Amygdala (tissue), 56 donors: ENCODE measurements at places on chromosomes 3 and 15.

- DNase-seq: no peak
Measured at GRCh38 chr15:33007303-33007855, 187.1 kb downstream of the FMN1 start.

DNA sequence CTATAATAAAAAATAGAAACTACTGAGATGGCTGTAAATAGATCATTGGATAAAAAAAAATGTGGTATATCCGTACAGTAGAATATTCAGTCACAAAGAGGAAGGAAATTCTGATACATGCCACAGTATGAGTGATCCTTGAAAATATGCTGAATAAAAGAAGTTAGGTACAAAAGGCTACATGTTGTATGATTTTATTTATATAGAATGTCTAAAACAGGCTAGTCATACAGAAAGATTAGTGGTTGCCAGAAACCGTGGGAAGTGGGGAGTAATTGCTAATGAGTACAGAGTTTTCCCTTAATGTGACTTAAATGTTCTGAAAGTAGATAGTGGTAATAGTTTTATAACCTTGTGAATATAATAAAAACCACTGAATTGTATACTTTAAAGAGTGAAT is 24.9 kb upstream of the FAH start:
- no peak for DNase-seq

DNA sequence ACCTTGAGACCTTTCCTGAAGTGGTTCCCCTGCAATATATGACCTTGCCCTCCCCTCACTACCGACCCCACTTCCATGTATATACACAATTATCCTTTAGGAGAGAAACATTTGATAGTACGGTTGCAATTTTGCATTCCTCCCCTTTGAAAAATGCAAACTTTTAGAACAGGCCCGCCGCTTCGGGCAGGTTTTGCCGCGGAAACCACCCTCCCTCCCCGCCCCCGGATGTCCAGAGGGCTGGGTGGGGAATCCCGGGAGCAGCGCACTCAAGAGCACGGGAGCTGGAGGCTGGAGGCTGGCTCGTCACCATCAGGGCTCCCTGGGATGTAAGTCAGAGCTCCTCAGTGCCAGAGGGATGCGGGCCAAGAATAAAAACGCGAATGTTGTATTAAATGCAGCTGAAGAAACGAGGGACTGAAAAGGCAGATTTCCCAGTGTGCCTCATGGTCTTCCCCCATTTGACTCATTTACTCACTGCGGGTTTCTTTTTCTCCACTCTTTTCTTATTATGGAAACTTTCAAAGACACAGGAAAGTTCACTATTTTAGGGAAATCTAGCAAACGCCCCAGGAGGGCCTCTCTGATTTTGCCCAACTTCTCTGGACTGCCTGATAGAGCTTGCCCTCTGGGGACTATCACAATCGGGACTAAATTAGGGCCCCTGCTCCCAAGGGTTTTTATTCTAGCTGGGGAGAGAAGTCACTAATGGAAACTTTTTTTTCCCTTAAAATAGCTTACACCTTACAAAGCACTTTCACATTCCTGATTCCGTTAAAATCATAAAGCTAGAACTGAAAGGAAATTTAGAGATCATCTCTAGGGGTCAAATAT is 2.9 kb upstream of the USP3 start:
- DNase-seq: no peak

- no peak for DNase-seq
Measured at GRCh38 chr3:171704814-171705213, 105.5 kb downstream of the PLD1 start.

DNA sequence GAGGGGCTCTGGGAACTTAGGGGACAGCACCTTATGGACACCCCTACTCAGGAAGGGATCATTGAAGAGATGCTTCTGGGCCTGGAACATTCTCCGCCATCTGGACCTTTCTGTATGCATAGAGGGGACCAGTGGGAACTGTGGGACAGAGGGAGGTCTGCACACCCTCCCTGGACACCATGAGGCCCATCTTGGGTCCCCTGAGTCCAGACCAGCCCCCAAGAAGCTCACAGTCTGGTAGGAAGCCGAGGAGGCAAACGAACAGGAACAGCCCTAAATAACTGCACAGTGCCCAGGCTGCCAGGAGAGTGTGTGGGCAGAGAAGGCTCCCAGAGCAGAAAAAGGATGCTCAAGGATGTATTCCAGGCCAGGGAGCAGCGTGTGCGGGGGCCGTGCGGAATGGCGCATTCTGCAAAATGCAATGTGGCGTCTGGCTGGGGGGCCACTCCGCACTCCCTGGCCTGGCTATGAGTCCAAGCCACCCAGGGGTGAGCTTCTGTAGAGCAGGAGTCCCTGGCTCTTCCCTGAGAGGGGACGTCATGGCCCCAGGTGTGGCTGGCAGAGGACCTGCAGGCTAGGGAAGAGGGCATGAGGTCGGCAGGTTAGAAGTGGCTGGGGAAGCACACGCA is 24.5 kb upstream of the KLF13 start:
- DNase-seq: no peak

GRCh38 chr15:34275154-34275553 is 50.3 kb downstream of the EMC4 start:
- no peak for DNase-seq

- no peak for DNase-seq
Measured at GRCh38 chr3:29755416-29755815, 474.5 kb downstream of the RBMS3 start.

DNA sequence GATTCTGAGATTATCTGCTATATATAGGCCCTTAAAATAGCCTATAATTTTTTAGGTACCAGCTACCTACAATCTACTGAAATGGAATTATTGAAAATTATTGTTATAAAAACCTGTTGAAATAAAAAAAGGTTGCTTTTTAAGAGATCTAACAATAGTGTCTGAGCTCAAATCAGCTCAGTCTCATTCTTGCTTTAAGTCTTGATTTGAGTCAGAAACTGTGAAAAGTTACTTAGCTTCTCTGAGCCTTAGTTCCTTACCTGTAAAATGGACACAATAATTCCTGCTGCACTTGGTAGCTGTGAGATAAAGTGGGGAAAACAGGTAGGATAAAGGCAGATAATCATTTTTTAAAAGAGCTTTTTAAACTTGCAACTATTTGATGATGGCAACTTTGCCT is 118.8 kb upstream of the UBE2E2 start:
- no peak for DNase-seq

DNA sequence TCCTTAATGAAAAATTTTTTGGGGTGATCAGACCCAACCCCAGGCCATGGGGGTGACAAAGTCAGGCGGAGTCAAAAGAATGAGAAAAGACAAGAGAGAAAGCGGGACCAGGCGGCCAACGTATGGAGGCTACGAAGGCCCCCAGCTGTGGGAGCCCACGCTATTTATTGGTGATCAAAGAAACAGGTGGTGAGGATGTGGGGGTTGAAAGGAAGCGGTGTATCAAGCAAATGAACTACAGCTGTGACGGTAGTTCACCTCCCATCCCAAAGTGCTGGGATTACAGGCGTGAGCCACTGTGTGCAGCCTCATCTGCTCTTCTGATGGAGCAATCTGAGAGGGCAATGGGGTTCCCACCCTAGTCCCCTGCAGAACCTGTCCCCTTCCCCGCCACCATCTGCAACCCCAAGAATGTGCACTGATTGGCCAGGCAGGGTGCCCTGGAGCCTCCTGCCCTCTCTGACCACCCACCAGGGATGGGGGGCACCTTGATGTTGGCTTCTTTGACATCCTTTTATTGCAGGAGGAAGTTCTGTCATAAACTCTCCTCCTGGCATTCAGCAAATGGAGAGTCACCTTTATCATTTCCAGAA is 1.1 kb upstream of the CHRNA3 start:
- no peak for DNase-seq

- DNase-seq: no peak
Measured at GRCh38 chr3:190051641-190052040, 69.1 kb downstream of the P3H2 start.

- DNase-seq: no peak
Measured at GRCh38 chr3:12303993-12304392, 15.1 kb downstream of the PPARG start.

DNA sequence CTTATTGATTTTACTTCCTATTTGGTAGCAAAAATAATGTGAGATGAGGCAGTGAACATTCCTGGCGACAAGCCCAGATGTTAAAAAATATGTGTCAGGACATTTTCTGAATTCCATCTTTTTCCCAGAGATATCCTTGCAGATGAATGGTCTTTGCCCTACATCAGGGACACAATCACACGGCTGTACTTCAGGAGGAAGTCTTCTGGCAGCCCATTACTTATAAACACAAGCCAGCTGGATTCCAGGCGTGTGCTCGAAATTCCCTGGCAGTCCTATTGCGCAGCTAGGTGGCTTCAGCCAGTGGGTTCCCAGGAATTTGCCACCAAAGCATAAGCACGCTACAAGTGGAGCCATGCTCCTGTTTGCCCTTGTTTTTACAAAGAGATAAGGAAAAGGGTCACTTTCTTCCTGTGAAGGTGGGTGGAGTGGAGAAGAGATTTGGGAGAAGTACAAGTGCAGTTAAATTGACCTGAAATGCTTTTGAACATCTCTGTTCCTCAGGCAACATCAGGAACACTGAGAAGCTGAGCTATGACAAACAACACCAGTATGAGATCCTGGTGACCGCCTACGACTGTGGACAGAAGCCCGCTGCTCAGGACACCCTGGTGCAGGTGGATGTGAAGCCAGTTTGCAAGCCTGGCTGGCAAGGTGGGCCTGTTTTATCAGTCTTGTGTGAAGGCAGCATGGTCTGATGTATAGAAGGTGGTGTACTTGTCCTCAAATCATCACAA is 257.1 kb upstream of the TRIM42 start:
- DNase-seq: no peak

DNA sequence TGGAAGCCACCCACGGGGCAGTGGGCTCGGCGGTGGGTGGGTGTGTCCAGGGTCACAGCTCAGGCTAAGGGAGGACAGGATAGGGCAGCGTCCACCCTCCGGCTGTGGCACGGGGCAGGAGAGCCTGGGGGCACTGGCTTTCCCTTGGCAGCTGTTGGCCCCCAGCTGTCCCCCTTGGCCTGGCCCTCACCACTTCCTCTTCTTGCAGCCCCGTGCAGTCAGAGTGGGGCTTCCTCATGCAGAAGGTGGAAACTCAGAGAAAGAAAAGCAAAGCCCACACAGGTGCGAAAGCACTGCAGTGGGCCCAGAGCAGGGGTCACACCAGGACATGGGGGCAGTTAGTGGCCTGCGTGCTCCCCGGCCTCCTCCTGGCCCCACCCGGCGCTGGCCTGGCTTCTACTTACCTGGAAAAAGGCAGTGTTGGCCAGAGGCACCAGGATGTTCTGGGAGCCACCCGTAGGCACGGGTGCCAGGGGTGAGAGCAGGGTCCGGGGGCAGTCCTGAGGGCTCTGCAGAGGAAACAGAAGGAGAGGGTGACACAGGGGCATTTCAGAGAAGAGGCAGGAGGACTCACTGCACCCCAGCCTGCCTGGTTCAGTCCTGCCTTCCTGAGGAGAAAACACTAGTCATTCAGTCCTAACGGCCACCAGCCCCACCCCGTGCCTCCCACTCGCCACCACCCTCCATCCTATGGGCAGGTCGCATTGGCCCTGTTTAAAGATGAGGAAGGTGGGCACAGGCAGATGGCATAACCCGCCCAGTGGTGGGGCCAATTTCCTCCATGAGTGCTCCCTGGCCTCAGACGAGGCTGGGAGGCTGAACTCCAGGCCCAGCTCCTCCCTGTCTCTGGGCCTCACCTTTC is 28.3 kb downstream of the PLXND1 start:
- DNase-seq: no peak

- DNase-seq: peak; percentile 86
Measured at GRCh38 chr3:79018671-79019136, 749.1 kb downstream of the ROBO1 start.

DNA sequence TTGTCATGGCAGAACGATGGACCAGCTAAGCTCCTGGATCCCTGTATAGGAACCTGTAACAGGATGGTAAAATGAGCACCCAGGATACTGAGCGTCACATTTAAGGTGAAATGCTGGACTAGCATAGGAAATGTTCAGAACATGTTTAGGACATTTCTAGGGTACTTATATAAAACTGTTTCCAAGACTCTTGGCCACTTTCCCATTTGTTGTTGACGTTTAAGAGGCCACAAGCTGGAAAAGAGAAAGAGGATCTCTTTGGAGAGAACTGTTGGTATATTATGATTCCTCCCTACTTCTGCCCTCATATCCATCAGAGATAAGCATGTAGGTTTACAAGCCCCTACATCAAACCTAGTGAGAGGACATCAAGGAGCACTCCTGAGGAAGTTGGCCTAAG is 57.5 kb downstream of the SCN11A start:
- DNase-seq: no peak

DNA sequence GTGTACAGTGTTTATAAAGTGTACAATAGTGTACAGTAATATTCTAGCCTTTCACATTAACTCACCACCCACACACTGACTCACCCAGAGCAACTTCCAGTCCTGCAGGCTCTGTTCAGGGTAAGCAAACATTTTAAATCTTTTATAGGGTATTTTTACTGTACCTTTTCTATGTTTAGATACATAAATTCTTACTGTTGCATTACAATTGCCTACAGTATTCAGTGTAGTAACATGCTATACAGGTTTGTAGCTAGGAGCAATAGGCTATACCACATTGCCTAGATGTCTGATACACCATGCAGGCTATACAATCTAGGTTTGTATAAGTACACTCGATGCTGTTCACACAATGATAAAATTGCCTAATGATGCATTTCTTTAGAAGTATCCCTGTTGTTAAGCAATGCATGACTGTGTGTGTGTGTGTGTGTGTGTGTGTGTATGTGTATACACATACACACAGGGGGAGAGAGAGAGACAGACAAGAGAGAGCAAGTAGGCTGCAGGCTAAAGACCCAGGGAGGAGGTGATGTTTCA is 72.5 kb upstream of the PRR23C start:
- no peak for DNase-seq

GRCh38 chr3:196837819-196838420 is 29.8 kb upstream of the SENP5 start:
- DNase-seq: no peak

DNA sequence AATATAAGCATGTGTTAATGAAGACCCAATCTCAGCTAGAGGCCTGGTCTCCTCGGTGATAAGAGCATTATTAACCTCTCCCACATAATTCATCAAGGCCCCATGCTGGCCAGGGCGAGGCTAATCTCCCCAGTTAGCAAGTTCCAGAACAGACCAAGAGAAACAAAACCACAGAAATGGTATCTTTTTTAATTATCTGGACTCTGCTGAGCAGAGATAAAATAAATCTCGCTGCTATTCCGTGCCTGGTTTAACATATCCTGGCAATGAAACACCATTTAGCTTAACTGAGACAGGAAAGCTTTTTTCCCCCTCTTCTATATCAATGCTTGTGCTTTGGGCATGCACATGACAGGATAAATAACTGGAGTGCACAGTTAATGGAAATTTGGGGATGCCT is 72.5 kb upstream of the ARHGEF3 start:
- DNase-seq: no peak

DNA sequence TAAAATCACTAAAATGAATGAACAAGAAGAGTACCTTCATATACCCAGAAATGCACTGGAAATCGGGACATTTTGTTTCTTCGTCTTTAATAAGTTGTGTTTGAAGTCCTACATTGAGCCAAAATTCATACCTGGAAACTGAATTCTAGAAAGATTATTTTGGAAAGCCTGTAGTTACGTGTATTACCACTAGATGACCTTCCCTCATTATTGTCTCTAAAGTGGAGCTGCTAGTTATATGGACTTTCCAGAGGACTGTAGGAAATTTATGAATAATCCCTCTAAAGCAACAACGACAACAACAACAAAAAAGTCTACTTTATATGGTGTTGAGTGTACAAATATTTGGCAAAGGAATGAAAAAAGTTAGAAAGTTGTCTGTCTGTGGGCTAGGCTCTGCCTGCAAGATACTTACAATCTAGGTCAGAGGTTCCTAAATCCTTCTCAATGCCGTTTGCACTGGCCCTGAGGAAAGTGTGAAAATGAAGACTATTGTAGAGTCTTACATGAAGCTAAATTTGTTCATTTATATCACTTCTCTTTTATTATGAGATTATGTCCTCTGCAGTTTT is 234.8 kb upstream of the NR2E3 start:
- no peak for DNase-seq

GRCh38 chr3:68996356-68996995 is 17.0 kb downstream of the EOGT start:
- DNase-seq: no peak
